ENCODE measurements at places on chromosomes 4 and X. TPM values are rescaled to one million over a fixed set of nuclear protein-coding genes. Genes with fewer than 3 reads are reported as not detected.
A peak's percentile ranks its signal among the peaks of the same experiment; 100 is the strongest.

- DNase-seq: no peak
These were observed 513.7 kb downstream of the TLL1 start for GRCh38 chr4:166386491-166387360.

DNA sequence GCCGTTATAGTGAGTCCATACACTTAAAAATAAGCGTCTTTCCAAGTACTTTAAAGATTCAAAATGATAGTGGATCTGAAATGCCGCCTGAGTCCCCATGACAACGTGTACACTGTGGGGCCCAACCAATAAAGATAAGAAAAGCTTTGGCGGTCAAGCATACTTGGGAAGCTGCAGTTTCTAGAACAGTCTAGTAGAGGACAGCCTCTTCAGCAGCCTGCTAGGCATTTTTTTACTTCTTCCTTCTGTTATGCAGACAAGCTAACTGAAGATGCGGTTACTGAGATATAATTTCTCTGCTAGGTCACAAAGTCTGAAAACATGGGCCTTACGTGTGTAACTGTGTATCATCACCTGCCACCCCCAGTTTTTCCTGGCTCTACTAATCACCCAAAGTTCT is 402 bp upstream of the UPRT start:
- DNase-seq: no peak

GRCh38 chr4:139279760-139280620 is at the start of gene MGARP:
Gene MGARP, minus strand, starts transcription at chr4:139280225. Its CDS starts 67 bp downstream, at chr4:139280158.
- DNase-seq: peak; percentile 53

GRCh38 chrX:149497626-149498025 is 7.5 kb downstream of the IDS start:
- no peak for DNase-seq

- no peak for DNase-seq
These were observed 950.1 kb downstream of the FAT4 start for GRCh38 chr4:126264839-126265238.

DNA sequence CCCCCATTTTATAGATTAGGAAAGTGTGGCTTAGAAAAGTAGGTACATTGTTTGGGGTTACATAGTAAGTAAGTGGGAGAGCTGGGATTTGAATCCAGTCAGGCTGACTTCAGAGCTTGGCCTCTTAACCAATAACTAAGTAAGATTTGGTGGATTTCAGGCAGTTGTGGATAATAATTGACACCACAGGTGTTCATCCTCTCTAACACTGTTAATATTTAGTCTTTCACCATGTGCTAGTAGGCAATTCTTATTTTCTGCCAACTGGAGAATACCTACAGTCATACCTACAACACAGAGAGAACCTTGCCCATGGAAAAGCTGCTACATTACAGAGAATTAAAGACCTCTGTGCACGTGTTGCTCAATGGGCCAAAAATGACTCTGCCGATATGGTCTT is 89.5 kb downstream of the DIAPH2 start:
- DNase-seq: no peak

- no peak for DNase-seq
These were observed 287.7 kb downstream of the BMPR1B start for GRCh38 chr4:95045429-95045828.

- no peak for DNase-seq
These were observed 86.1 kb downstream of the BMP3 start for GRCh38 chr4:81116566-81116965.

DNA sequence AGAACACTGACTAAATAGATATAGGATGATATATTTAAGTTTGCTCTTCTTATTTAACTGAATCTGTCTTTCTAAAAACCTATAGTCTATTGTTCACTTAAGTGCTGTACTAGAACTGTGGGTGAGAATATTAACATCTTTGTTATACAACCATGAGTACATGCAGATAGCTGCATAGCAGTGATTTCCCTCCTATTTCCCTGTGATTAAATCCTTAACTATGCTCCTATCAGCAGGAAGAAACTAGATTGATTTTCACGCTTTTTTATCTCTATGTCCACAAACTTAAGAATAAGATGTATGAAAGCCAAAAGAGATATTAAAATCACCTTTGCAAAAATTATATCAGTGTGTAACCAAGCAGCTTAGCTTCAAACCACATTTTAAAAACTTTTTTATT is 11.3 kb upstream of the UGT2A3 start:
- no peak for DNase-seq

DNA sequence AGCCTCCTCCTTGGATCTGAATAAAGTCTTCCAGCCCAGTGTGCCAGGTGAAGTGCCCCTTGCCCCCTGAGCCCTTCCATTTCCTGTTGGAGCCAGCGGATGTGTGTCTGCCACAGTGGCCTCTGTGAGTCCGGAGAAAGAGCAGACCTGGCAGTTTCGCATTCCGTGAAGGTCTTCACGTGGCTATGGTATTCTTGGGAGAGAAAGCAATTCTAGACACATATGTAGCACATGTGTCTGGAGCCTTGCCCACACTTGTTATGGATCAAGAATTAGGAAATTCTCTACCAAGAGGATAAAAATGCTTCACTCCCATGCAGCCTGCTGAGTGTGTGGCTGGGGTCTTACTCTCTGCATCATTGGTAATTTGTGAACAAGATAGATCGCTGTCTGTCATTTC is 130.9 kb downstream of the REPS2 start:
- DNase-seq: no peak

DNA sequence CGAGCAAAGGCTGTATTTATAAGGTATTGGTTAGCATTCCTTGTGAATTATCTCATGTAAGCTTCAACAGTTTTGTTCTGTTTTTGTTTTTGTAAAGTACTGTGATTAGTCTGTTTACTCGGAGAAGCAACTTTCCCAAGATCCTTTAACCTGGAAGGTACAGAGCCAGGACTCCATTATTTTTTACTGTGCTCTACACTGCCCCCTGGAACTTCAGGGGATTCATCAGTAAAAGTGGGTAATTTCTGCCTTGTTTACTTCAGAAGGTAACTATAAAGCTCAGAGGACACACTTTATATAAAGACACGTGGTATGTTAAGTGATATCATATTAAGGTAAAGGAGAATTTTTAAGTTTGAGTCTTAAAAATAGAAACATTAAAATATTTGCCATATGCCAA is 124.9 kb downstream of the IQCM start:
- DNase-seq: no peak

GRCh38 chr4:147578593-147578992 is 38.6 kb upstream of the TMEM184C start:
- DNase-seq: no peak

DNA sequence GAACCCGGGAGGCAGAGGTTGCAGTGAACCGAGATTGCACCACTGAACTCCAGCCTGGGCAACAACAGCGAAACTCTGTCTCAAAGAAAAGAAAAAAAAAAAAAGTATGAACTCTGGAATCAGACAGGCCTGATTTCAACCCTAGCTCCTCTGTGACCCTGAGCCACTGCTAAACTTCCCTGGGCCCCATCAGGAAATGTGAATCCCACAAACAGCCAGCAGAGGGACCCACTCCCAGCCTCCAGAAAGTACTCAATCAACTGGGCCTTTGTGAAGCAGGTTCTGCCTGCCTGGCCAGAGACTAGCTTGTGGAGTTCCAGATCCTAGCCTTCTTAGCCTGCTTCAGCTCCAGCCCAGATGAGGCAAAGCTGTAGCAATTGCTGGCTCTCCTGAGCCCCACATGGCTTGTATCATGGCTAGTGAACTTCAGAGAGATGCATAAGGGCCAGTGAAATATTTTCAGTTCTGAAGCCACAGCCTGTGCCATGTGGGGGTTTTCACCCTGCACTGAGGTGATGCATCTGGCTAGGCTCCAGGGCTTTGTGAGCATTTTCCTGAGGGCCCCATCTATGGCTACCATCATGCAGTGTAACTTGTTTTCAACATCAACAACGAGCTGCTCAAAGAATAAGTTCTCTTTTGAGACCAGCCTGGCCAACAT is 7.2 kb upstream of the IDS start:
- peak; percentile 39 for DNase-seq

DNA sequence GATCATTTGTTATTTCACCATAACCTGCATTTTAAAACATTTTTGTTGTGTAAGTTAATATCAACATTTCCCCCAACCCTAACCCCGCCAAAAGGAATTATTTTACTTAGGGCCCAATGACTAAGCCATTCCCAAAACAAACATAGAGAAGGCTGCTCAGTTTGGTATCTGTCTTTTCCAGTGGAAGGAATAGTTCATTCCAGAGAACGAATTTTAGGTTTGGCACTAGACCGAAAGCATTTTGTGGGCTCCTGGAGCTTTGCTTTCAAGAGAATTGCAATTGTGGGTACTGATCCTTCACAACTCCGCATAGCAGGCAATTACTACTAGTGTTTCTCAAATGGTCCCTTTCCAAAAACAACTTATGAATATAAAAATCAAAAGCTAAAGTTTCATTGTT is 226.7 kb upstream of the MAD2L1 start:
- no peak for DNase-seq

DNA sequence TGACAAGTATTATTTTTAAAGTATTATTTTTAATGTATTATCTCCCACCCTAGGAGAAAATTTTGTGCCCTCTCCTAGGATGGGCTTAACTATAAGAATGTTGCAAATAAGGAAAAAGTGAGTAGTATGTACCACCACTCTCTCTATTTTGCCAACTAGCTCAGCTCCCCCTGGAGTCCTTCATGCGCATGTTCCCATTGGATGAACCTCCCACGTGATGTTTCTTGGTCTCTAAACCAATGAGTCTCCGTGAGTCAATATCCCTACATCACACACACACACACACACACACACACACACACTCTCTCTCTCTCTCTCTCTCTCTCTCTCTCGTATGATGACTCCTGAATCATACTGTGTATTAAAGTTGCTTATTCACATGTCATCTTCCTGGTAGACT is 129.7 kb upstream of the ZFP42 start:
- no peak for DNase-seq

DNA sequence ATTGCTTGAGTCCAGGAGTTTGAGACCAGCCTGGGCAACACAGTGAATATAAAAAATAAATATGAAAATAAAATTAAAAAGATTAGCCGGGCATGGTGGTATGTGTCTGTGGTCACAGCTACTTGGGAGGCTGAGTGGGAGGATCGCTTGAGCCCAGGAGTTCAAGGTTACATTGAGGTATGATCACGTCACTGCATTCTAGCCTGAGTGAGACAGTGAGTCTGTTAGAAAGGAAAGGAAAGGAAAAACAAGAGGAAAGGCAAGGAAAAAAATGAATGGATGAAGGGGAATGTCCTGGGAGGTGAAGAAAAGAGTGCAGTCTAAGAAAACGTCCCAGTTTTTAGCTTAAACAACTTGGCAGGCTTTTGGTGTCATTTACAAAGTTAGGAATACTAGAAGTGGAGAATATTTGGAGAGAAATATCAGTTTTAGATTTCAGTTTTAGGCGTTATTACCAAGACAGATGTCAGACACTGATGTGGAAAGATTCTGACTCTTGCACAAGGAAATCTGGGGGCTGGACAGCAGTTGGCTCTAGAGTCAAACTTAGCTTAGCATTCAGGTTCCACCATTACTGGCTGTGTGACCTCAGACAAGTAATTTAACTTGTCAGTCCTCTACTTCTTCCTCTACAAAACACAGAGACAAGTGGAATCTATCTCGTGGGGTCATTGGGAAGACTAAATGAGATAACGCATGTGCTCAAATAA is 139.0 kb downstream of the TSPAN5 start:
- no peak for DNase-seq

DNA sequence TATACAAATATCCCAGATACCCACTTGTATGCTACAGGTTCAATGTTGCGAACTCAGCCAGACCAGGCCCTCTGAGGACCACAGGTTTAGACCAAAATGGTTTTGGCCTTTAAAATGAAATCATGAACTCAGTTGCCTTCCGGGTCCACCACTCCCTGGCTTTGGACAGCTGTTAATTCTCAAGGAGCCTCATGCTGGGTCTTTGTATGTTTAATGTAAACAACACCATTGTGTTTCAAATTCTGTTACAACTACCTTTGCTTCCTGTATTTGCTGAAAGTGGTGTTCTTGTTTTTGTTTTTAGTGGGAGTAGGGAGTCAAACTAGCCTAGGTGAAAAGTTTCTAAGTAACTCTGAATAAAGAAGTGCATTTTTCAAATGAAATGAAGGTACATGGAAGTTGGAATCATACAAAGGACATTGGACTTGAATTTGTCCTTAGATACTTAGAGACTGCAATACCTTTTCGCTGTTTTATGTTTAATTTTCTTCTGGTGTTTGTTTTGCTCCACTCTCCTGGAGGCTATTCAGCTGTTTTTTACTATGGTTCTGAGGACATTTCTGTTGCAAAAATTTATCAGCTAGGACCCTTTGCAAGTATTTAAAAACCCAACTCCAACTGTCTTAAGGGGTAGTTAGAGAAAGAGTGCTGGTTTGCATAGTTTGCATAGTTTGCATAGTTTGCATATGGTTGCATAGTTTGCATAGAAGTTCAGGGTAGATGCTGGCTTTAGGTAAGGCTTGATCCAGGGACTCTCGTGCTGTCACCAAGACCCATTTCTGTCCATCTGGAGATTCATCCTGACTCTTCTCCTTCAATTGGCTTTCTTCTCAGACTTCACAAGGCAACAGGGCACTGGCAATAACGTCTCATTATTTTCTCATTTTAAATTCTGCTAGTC is 70.1 kb downstream of the MID1IP1 start:
- DNase-seq: no peak

DNA sequence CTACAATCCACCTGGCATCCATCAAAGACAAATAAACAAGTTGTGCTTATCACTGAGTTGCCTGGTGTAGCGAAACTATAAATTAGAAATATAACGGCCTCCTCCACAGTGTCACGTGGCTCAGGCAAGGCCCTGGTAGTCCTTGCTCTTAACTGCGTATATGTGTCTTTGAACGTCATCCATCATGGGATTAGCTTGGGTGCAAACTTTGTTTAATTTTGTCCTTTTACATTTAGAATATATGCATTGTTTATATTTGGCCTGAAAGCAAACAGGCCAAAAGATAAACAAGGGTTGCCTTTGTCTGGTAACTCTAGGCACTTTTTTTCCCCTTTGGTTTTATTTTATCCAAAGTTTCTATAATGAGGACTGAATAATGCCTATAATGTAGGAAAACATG is 184.9 kb downstream of the KIT start:
- no peak for DNase-seq

GRCh38 chr4:128810331-128810870 is 901 bp downstream of the JADE1 start:
- DNase-seq: peak; percentile 46

DNA sequence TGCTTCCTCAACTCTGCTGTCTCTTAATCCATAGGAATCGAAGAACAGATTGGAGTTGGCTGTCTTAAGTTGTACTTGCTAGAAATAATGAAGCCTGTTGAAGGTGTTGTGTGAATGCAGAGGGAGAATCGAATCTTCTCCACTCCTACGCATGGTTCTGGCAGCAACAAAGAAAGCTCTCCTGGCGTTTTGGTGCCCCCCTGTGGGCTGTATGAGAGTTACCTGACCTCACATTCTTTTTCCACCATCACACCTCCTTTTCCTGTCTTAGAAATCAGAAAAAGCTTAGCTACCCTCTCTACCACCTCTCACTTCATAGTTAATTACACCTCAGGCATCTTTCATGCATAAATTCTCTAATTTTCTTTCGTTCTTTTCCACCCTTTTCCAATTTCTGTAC is 16.3 kb downstream of the KLF8 start:
- DNase-seq: peak; percentile 39

Gene RADX
- 0.64 TPM for total RNA-seq

Gene F8A3
- total RNA-seq: not detected

Gene CFAP99
- not detected for total RNA-seq

Gene PDLIM3
- 123 TPM for total RNA-seq

Gene PPP1R2C
- total RNA-seq: not detected
